ENCODE measurements at places on chromosomes 2 and 18.

DNA sequence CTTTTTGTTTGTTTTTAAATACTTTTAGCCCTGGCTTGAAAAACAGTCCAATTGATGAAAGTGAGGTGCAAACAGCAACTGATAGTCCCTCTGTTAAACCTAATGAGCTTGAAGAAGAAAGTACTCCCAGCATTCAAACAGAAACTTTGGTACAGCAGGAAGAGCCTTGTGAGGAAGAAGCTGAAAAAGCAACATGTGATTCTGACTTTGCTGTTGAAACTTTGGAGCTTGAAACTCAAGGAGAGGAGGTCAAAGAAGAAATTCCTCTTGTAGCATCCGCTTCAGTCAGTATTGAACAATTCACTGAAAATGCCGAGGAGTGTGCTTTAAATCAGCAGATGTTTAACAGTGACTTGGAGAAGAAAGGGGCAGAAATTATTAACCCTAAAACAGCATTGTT is 30.6 kb upstream of the DYSF start:
- no peak for DNase-seq

- DNase-seq = no peak
Observed at GRCh38 chr18:77088963-77089722, 43.4 kb downstream of the MBP start.

GRCh38 chr2:121039679-121040078 is 245.3 kb downstream of the TFCP2L1 start:
- DNase-seq = no peak

- DNase-seq = no peak
Observed at GRCh38 chr18:78992041-78993011, 12.7 kb downstream of the SALL3 start.

GRCh38 chr2:160408959-160409291 is 84.7 kb downstream of the RBMS1 start:
- no peak for DNase-seq

GRCh38 chr18:11387880-11388279 is 221.5 kb upstream of the SLC35G4 start:
- DNase-seq = no peak

DNA sequence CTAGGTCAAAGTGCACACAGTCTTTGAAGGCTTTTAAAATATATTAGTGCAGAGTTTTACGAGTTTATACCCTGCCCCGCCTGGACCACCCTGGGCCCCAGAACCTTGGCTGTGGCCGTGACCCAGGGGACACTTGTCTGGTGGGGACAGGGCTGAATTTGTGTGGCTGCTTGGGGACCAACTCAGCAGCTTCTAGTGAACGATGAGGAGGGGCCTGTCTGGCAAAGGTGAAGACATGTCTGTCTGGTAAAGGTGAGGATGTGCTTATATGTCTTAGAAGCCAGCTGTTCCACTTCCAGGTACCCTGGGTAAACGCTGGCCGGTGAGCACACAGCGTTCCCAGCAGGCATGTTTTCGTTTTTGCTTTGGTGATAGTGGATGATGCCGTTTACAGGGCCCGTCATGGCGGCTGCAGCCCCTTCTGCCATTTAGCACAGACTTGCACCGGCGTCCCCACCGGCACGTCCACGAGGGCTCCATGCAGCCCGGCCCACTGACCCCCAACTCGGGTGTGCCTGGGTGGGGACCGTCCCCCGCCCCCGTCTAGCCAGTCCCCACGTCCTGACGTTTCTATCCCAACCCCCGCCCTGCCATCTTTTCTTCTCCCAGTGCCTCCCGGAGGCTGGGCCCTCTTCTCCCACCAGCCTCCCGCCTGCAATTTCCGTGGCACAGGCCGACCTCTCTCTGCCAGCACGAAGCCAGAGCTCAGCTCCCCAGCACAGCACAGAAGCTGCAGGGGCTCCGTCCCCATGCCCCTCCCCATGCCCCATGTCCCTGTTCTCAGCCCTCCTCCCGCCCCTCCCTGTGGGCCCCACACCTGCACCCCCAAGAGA is 67.8 kb downstream of the SLC66A2 start:
- DNase-seq = no peak

DNA sequence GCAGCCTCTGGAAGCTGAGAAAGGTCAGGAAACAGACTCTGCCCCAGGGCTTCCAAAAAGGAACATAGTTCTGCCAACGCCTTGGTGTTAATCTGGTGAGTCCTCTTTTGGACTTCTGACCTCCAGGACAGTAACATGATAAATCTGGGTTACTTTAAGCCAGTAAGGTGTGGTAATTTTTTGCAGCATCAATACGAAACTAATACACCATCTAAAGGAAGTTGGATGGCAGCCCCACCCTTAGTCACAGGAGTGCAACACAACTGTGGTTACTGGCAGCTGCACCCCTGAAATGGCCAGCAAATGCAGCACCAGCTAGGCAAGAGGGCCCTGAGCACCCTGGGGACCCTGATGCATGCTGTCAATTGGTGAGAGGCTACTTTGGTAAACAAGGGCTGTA is 25.8 kb downstream of the CREG2 start:
- no peak for DNase-seq

GRCh38 chr2:100977511-100977910 is 24.6 kb upstream of the RPL31 start:
- no peak for DNase-seq

GRCh38 chr2:238151628-238152235 is 7.0 kb upstream of the ERFE start:
- no peak for DNase-seq

DNA sequence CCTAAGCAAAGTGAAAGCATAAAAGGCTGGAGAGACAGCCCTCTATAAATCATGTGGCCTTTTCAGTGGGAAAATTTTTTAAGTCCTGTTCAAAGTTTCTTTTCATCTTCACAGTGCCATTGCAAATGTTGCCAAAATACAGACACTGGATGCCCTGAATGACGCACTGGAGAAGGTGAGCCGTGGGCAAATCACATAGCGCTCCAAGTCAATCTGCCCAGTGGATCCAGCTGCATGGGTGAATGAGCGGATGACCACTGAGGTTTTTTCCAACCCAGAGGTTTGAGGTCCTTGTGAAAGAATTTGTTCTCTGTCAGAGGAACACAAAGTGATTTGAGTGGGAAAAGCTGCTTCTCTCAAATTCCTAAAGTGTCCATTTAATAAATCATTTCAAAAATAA is 11.8 kb downstream of the DAPL1 start:
- DNase-seq = no peak

- DNase-seq = no peak
Observed at GRCh38 chr2:168207851-168208250, 39.5 kb downstream of the STK39 start.

DNA sequence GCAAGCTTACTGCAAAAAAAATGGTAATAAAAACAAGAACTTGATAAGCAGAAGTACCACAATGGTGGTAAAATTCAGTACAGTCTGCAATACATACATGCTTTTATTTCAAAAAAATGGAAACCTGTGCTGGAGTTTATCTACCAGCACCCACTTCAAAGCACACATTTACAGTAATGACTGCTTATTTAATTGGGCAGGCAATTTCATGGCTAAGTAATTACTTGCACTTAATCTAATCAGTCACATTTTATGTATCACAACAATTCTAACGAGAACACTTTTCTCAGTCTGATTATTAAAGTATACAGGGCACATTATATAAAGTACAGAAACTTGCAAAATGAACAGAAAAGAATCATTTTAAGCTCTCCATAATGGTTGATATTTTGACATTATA is 5.2 kb downstream of the APCDD1 start:
- no peak for DNase-seq

- DNase-seq = no peak
Observed at GRCh38 chr18:8546677-8547076, 62.6 kb upstream of the RAB12 start.

GRCh38 chr2:130183512-130184373 is 1.7 kb downstream of the MZT2B start:
- DNase-seq = no peak

GRCh38 chr2:27891673-27892105 is 1.2 kb downstream of the BABAM2 start:
- DNase-seq = no peak

DNA sequence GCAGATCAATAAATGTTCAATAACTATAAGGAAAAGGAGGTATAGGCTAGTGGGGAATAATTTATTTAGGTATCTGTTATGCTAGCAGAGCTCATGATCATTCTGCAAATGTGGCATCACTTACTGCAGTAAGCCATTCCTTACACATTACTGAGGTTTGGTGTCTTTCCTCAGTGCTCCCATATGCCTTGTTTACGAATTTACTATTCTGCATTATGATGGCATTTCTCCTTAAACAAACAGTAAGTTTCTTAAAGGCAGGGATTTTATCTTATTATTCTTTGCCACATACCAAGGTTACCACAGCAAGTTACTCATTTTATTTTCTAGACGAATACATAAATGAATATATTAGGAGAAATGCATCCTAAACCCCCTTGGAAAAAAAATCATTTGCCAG is 88.4 kb downstream of the DSEL start:
- no peak for DNase-seq

- no peak for DNase-seq
Observed at GRCh38 chr2:317501-318424, 29.9 kb upstream of the ALKAL2 start.

- no peak for DNase-seq
Observed at GRCh38 chr2:188495969-188496431, 204.3 kb downstream of the GULP1 start.

- no peak for DNase-seq
Observed at GRCh38 chr2:63819765-63820717, 21.7 kb upstream of the UGP2 start.

GRCh38 chr2:46769809-46770208 is 145.8 kb downstream of the MCFD2 start:
- no peak for DNase-seq

GRCh38 chr2:134320930-134321329 is 67.1 kb downstream of the MGAT5 start:
- DNase-seq = no peak

GRCh38 chr2:52264488-52264887 is 1232.6 kb upstream of the NRXN1 start:
- no peak for DNase-seq

GRCh38 chr2:43106559-43107527 is 119.6 kb downstream of the ZFP36L2 start:
- DNase-seq = no peak

- DNase-seq = peak; percentile 30
Observed at GRCh38 chr18:76351961-76352581, 143.0 kb downstream of the ZNF516 start.

GRCh38 chr2:37982147-37982582 is 57.1 kb downstream of the RMDN2 start:
- DNase-seq = peak; percentile 16

GRCh38 chr2:199552141-199552540 is 94.4 kb upstream of the SATB2 start:
- no peak for DNase-seq

GRCh38 chr2:59824314-59824713 is 729.1 kb downstream of the BCL11A start:
- no peak for DNase-seq

- peak; percentile 43 for DNase-seq
Observed at GRCh38 chr18:23131693-23132319, 3.5 kb upstream of the CABLES1 start.

DNA sequence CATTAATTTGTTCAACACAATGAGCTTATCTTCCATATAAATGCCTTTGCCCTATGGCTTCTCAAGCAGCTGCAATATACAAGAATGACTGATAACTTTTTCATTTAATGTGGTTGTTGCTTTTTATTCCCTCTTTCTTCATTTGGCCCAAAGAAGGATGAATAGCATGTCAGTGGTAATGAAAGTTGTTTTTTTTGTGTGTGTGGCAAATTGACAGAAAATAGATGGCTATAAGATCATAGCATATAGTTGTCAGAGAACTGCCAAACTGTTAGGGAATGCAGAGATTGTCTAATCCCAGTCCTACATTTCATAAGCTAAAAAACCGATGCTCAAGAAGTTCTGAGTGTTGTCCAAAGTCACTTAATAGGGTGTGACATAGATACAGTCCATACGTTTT is 244.3 kb downstream of the ACTR3 start:
- DNase-seq = no peak

- DNase-seq = no peak
Observed at GRCh38 chr2:221943076-221943810, 355.6 kb downstream of the PAX3 start.

GRCh38 chr2:142190805-142191204 is 60.0 kb upstream of the LRP1B start:
- DNase-seq = no peak

DNA sequence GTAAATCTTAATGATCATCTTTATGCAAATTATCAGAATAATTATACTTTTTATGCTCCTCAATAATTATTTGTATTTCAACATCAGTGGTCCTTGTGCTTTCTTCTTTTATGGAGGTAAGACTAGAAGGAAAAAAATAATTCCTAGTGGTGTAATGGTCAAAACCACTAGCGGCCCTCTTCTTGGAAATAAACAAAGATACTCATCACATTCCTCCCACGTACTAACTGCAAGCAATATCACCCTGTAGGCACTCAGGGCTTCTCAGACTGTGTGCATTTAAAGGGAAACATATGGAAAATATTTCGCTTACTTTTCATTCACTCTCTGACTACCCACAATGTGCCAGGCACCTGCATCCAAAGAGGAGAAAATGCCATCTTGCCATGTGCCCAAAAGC is 263.7 kb downstream of the DOK6 start:
- no peak for DNase-seq

- no peak for DNase-seq
Observed at GRCh38 chr2:96832754-96833507, 10.9 kb downstream of the ANKRD23 start.

DNA sequence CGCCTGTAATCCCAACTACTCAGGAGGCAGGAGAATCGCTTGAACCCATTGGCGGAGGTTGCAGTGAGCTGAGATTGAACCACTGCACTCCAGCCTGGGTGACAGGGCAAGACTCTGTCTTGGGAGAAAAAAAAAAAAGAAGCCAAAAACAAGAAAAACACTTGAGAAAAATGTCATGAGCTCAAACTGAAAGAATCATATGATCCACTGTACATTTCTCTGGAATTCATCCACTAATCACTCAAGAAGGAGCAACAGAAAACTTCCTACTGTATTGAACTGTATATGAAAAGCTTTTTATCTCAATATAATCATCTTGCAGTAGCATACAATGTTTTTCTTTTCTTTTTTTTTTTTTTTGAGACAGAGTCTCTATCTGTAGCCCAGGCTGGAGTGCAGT is 40.4 kb downstream of the EPG5 start:
- no peak for DNase-seq

DNA sequence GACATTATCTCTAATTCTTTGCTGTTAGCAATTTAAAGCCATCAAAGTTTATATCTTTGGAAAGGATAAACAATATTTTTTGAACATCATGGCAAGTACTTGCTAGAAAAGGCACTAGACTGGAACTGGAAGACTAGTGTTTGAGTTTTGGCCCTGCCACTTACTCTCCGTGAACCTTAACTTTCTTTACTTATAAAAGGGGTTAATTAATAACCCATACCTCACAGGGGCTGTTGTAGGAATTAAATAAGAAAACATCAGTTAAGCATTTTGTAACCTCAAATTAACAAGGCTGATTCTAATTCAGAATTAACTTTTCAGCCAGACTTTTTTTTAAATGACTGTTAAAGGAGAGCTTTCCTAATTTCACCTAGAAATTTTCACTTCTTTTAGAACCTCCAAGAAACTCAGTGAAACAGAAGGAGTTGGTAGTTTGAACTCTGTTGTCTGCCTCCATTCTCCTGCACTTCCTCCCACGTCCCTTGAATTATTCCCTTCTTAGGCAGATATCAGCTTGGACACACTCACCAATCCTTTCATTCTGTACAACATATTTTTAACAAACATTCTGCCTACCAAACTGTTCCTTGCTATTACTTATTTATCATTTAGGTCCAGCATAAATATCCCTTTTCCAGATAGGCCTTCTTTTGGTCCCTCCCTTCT is 79.5 kb downstream of the COX7A2L start:
- no peak for DNase-seq

Measured in hypothalamus (tissue), 51 donors.